CD4-positive, alpha-beta T cell treated with Interleukin-1 beta for 1 hour (primary cell): ENCODE measurements at places on chromosomes 5 and 9.

DNA sequence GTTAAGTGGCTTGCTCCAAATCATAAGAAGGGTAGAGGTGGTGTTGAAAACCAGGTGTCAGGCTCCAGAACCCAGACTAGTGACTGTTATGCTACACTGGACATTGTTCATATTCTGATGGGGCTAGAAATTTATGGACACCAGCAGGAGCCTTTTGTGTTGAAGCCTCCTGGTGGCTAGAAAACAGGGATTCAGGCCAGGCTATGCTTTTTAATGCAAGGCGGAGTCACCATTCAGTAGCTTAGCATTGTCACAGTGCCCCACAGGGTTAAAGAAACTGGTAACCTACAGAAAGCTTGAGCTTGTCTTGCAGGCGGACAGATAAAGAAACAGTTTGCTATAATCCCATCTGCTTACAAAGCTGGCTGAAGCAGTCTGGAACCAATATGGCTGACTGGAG is 23.0 kb upstream of the GOLM1 start:
- no peak for DNase-seq

DNA sequence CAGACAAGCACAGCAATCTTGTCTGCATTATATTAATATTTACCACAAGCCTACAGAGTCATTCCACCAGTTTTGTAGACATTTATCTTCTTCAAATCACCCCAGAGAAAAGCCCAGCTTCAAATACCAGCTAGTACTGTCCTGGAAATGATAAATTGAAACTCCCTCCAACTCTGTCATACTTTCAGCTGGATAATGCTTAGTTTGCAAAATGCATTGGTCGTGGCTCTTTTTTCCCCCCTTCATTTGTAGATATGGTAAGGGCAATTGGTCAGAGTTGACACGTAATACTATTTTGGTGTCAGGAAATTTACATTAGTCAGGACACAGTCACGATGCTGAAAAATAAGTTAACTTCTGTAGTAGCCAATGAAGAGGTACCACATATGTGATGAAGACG is 21.2 kb downstream of the HMHB1 start:
- no peak for DNase-seq

DNA sequence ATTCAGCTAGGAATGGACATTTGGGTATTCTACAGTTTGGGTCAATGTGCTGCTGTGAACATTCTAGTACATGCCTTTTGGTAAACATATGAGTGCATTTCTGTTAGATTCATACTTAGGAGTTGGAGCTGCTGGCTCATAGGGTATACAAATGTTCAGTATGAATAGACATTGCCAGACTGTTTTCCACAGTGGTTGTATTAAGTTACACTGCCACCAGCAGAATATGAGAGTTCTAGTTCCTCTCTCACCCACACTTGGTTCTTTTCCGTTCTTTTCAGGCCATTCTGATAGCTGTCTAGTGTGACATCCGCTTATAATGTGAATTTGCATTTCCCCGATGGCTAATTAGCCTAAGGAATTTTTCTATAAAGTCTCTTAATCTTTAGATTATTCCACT is 25.0 kb downstream of the STOM start:
- DNase-seq, result no peak

DNA sequence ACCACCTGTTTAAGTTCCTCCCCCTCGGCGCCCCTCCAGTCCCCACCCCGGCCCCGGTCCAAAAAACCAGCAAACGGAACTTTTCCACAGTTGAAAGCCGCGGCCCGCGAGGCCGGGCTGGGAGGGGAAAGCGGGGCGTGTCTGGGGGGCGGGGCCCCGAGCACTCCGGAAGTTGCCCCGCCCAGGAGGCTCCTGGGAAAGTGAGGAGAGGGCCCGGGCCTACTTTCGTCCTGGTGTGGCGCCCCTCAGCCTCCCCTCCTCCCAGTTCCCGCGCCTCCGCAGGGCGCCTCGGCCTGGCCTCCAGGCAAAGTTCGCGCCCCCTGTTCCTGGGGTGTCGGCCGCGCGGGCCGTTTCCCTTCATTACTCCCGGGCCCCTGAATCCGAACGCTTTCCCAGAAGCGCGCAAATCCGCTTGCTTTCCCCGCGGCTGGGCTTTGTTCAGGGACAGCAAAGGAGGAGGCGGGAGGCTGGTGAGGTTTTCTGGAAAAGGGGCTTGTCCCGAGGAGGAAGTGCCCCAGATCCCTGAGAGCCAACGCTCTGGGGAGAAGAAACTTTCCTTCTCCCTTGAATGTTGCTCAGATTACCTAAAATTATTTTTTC is 4.5 kb upstream of the DMRT3 start:
- no peak for DNase-seq

- DNase-seq, result no peak
Measured at GRCh38 chr9:136486823-136487620, 4.2 kb upstream of the SEC16A start.

GRCh38 chr5:132364319-132364718 is 5.2 kb upstream of the SLC22A5 start:
- DNase-seq, result no peak

DNA sequence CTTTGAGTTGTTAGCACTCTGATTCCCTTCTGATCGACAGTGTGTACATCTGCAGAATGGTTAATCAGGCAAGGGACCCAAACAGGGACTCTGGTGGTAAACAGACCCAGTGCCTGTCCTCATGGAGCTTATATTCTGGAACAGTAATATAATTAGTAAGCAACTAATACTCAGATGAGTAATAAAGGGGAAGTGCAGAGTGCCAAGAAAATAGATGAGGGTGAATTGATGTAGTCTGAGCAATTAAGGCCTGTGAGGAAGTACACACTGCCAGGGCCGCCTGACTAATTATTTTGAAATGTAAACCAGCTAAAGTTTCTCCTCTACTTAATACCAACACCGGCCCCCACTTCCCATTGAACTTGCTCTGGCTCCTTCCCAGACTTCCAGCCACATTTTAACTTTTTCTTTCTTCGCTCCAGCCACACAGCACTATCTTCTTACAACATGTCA is 4.2 kb downstream of the DHX29 start:
- DNase-seq, result no peak

- no peak for DNase-seq
Measured at GRCh38 chr9:113564498-113565237, 101.1 kb downstream of the RGS3 start.

DNA sequence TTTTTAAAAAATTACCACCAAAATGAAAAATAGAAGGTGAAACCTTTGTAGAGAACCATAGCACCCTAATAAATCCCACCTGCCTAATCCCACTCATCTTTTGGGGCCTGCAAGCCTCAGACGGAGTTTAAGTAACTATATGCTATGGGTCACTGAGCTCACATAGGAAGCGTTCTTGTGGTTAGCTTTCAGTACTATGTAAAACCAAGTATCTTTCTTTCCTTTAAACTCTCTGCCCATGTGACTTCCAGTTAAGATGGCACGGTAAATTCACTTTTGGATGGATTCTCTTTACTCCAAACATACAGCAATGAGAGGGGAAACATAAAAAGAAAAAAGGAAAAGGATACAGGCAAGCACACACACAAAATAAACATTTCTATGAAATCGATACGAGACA is 50.9 kb downstream of the FANCC start:
- no peak for DNase-seq

- no peak for DNase-seq
Measured at GRCh38 chr5:14204785-14205321, 61.7 kb downstream of the TRIO start.

- DNase-seq, result peak; percentile 69
Measured at GRCh38 chr9:93111371-93112115, 15.5 kb downstream of the CARD19 start.

- peak; percentile 16 for DNase-seq
Measured at GRCh38 chr5:36685631-36686288, 79.4 kb downstream of the SLC1A3 start.

GRCh38 chr9:127660886-127661741 is 45.7 kb upstream of the CFAP157 start:
- DNase-seq, result no peak

DNA sequence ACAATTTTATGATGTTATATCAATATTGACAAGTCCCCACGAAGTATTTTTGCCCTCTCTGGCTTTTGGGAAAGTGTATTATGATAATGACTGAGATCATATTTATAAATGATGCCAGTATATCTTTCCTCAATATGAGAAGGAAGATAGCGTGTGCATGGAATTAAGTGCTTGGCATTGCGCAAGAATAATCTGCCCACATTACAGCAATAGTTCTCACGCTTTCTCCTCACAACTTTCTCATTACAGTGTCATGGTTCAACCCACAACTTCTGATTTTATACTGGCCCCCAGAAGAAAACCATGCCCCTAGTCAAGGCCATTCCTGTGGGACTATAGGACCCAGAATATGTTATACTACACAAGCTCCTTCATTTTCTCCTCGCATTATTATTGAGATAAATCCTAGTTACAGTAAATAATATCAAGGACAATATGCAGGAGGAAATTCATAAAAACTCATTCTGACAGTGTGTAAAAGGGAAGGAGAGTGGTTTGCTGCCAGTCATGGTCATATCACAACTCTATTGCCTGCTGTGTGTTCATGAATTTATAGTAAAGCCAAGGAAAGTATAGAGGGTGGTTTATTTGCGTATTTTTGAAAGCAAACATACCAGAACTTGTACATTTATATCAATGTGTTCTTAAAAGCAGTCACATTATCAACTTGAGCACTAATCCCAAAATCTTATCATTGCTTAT is 114.1 kb downstream of the PIK3R1 start:
- no peak for DNase-seq

GRCh38 chr9:137302449-137303150 is 529 bp upstream of the NRARP start:
- DNase-seq, result no peak

- DNase-seq, result no peak
Measured at GRCh38 chr9:128575469-128575868, 23.1 kb downstream of the SPTAN1 start.

DNA sequence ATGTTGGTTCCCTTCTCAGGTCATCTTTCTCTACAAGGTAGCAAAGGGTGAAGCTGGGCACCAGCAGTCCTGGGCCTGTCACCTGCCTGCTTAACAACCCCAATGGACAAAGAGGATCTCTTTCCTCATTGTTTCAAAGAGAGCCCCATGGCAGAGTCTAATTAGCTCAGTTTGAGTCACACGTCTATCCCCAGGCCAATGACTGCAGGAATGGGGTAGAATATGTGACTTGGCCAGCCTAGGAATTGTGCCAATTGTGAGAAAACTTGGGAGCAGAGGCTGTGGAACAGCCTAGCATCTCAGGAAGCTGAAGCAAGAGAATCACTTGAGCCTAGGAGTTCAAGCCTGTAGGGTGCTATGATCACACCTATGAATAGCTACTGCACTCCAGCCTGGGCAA is 3.6 kb upstream of the RAPGEF1 start:
- DNase-seq, result no peak

GRCh38 chr9:27328483-27328882 is 31.5 kb upstream of the EQTN start:
- no peak for DNase-seq

DNA sequence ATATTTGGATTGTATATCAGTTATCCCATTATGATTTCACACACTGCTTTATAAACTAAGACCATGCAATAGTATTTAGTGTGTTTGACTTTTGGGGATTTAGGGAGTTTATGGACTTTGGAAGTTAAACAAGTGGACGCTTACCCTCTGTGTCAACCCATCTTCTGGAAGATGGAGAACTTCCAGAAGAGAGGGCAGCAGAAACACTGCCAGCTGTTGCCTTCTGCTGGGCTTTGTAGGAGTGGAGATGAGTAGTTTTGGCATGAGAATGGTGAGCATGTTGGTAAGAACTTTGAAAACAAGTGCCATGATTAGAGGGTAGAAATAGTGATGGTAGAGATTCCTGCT is 2.2 kb downstream of the DNAJC25 start:
- no peak for DNase-seq

DNA sequence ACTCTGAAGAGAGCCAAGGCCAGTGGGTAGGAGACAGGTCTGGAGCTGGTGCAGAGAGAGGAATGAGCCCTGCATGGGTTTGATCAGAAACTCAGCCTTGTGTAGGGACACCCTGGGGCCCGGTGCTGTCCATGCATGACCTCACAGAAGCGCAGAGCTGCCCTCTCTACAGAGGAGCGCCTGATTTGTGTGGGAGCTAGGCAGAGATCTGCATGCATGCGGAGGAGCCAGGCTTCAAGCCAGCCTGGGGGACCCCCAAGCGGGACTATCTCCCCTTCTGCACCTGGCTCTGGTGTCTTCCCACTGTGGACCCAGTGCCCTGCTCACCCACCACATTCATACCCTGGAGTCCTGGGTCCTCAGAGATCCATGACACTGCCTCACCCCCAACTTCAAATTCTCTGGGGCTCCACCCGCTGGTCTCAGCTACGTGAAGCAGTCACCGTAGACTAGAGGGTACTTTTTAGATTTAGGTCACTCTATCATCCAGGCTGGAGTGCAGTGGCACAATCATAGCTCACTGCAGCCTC is 2.6 kb upstream of the LCN2 start:
- no peak for DNase-seq

- DNase-seq, result peak; percentile 23
Measured at GRCh38 chr5:153352685-153353219, 137.7 kb upstream of the GRIA1 start.

- no peak for DNase-seq
Measured at GRCh38 chr5:82347201-82347865, 69.2 kb upstream of the RPS23 start.

- no peak for DNase-seq
Measured at GRCh38 chr5:149408252-149409099, 29.4 kb upstream of the IL17B start.

DNA sequence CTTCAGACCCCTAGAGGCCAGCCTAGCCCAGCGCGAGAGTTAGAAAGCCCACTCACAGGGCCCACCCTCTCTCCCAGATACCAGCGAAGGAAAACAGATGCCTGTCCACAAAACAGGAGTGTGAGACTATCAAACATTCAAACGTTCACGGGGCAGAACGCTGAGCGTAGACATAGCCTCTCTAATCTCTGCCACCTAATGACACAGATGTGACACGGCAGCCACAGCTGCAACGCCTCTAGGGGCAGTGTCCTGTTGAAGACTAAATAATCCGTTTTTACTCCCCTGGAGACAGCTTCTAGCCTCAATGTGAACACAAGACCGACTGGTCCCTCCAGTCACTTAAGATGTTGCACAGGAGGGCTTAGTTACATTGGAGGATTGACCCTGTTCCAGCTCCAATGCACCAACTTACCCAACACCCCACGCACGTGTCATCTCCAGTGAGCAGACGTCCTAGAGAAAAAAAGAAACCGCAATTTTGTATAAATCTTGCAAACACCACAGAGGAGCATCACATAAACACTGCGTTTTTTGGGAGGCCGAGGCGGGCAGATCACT is 14.3 kb downstream of the DIPK1B start:
- peak; percentile 61 for DNase-seq

GRCh38 chr9:96141666-96142065 is 160.3 kb downstream of the HSD17B3 start:
- peak; percentile 11 for DNase-seq
